ENCODE measurements at places on chromosomes 12 and 14.

DNA sequence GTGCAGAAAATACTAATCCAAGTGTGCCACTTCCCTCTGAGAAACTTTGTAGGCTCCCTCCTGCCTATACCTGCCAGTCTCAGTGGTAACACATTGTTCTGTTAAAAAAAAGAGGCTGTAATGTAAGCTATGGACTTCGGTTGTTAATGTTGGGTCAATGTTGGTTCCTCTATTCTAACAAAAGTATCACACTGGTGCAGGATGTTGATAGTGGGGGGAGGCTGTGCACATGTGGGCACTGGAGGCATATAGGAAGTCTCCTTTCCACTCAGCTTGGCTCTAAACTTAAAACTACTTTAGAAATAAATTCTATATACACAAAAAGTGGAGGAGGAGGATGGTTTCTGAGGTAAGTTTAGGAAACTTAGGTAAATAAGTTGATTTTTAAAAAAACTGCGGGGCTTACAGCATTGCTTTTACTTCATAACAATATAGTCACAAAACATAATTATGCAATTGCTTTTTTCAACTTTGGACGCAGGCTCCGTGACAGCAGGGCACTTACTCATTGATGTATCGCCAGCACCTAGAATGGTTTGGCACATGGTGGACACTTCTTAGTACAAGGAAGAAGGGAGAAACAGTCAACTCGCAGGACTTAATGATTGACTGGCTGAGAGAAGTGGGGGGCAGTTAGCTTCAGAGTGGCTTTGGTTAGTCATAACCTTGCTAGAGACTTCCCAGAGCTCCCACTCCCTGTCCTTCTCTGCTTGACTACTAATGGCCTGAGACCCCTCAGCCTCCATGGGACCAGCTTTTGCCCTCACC lies 7.9 kb upstream of the NYNRIN start:
- DNase-seq, result no peak

DNA sequence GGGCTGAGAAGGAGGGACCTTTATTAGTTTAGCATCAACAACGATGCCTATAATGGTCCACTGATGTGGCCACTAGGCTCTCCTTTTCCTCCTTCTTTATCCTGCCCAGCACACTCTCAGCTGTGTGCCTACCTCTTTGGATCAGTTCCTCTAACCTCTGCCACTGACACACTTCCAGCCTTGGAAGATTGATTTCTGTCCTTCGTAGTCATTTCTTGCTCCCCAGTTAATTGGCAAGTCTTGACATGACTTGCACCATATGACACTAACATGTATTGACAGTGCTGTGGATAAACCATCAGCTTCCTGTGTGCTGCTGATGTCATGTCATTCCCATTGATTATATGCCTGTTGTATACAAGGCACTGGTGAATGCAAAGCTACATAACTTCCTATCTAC lies 90.2 kb upstream of the PLEKHG7 start:
- DNase-seq, result no peak

DNA sequence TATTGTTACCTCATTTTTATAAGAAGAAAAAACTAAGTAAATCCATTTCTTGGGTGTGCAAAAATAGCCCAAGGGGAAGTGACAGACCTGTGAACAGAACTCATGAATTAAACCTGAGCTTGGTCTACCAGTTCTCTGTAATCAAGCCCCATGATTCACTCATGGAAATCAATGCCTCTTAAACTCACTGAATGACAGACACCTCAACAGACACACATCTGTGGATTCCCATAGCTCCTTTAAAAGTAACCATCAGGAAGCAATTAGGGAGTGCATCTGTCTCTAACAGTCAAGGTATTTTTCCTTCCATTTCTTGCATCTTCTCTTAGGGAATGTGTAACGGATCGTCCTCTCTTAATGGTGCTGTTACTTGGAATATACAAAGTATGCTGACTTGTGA lies 215.0 kb upstream of the EEA1 start:
- DNase-seq, result no peak

GRCh38 chr12:107571492-107571891 lies 114.1 kb upstream of the PWP1 start:
- no peak for DNase-seq

GRCh38 chr14:64201921-64202545 lies 92.1 kb downstream of the ESR2 start:
- no peak for DNase-seq

GRCh38 chr12:124368421-124369032 lies 73.6 kb downstream of the RFLNA start:
- no peak for DNase-seq

DNA sequence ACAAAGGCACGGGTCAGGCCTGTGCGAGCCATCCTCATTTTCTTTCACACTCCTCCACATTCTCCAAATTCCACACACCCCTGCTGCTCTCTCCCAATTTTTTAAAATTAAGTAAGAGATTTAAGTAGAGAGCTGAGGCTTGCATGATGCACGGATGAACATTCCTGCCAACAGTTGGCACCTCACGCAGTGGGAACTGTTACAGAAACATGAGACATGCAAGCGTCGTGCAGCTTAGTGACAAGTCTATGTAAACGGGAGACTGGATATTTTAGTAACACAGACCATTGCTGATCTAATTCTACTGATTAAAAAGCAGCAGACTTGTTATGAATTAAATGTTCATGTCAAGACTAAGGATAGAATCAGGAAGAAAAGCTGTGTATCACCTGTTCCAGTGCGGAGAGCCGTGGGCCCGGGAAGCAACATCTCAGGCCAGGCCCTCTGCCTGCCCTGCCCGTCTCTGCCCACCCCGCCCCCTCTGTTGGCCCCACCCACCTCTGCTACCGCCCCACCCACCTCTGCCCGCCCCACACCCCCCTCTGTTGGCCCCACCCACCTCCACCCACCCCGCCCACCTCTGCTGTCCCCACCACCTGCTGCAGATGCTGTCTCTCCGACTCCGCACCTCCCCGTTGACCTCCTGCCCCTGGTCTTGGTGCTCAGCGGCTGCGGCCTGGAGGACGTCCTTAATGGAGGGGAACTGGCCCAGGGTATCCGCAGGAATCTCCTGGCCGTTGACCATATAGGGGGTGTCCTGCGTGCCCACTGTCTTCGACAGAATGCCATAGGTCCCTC lies 21.2 kb downstream of the GOLGA3 start:
- DNase-seq, result no peak

- DNase-seq, result no peak
Measured at GRCh38 chr14:87067061-87067460, 925.9 kb downstream of the GALC start.

DNA sequence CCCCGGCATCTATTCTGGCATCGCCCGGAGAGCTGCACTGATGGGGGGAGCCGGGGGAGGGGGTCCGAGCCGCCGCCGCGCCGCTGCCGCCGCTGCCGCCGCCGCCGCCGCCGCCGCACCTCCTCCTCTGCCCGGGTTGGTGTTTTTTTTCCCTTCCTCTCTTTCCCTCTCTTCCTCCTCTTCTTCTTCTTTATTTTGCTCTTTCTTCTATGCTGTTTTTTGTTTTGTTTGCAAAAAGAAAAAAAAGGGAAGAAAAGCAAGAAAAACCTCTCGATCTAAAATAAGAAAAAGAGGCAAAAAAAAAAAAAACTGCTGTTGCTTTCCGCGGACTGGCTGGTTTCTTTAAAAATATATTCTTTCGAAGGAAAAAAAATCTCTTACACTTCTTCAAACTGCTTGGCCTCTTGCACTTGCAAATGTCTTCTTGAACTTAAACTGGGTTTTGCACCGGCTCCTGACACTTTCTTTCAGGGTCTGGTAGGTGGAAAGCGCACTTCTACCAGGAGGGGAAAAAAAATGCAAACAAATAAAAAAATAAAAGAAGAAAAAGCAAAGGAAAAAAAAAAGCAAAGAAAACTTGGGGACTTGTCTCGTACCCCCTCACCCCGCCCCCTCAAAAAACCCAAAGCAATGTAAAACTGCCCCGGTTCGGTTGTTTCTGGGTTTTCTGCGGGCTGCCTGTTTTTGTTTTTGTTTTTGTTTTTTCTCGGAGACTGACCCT lies 616 bp downstream of the BCL11B start:
- no peak for DNase-seq

DNA sequence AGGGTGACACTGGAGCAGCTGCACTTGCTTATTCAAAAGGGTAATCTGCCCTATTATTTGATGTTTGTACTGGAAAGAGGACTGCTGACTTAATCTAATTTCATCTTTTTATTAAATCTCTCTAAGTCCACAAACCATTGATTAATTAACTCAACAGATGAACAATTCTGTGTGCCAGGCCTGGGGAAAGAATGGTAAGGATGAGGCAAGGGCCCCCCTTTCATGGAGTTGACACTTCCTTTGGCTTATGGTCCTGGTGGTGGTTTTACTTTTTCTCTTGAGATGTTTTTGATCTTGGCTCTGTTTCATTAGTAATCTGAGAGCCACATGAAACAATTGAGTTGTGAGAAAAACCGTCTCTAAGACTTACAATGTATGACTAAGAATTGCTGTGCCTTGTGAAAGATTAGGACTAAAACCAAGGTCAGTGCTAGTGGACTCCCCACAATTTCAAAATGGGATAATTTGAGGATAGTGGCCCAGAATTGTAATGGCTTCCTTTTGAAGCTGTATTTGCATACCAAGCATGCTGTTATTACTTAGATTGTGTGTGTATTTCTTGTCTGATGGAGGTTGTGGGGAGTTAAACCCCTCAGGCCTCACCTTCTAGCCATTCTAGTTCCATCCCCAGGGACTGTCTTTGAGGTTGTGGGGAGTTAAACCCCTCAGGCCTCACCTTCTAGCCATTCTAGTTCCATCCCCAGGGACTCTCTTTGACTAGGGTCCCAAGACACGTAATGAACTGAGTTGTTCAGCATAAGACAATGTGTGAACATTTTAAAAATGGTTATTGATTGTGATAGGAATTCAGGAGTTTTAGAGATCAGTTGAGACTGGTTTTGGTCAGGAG lies 52.5 kb upstream of the EVL start:
- DNase-seq, result no peak

DNA sequence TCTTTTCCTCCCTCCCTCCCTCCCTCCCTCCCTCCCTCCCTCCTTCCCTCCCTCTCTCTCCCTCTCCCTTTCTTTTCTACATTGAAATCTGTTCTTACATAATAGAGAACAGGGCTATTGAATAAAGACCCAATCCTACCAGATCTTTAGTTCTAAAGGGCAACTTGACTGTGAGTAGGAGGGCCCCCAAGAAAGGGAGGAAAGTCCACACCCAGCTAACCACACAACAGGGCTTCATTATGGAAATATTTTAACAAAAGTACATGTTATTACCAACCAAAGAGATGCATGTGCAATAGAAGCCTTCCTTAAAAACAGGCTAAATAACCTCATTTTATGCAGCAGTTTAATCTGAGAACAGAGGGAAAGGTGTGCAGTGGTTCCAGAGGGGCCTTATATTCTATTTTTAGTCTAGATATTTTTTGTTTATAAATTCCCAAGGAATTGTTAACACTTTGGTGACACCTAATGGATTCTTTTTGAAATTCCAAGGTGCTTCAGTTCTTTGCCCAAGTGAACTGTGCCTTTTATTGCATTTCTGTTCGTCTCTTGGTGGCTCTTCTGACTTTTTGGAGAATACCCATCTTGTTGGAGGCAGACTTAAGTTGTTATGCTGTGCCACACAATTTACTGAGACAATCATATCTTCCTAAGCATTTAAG lies 63.0 kb downstream of the GNS start:
- peak; percentile 52 for DNase-seq

DNA sequence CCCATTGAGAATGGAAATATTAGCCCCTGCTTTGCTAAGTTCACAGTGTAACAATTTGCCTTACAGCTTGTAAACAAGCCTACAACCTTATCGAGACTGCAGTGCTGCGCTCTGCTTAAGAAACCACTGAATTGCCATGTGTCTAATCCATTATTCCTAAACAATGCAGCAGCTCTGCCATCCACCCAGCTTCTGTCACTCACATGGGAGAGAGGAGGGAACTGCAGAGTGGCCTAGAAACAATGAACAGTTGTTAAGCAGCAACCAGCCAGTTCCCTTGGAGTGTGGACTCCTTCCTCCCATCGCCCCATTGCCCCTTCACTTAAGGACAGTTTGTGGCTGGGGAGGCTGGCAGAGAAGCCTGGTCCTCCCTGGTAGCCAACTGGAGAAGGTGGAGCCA lies 42.9 kb downstream of the TESPA1 start:
- no peak for DNase-seq

GRCh38 chr14:45284802-45285201 lies 31.8 kb upstream of the MIS18BP1 start:
- no peak for DNase-seq

DNA sequence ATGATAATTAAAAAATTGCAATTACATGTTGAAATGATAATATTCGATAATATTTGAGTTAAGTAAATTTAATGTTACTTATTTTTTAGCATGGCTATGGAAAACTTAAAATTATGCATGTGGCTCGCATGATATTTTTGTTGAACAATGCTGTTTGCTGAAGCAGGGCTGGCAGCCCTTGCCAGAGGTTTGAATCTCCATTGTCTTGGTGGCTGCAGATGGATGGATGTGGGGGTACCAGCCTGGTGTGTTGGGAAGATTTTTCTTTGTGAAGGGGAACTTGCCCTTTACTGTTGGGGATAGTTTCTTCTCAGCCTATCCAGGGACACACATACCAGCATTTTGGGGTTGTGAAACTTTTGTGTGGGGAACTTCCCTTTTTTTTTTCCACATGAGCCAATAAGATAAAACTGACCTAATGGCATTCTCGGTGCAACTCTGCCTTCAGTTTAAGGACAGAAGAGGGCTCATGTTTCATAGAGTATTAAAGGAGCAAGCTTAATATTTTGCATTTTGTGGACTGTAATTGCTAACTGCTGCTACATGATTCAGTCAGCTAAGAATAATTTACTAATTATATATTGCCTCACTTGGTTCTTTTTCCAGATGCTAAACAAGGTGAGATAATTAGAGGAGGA lies 8.8 kb downstream of the RASSF3 start:
- no peak for DNase-seq

- no peak for DNase-seq
Measured at GRCh38 chr12:64177001-64177400, 45.1 kb downstream of the KICS2 start.

GRCh38 chr14:24441904-24442239 lies 704 bp downstream of the SDR39U1 start:
- peak; percentile 74 for DNase-seq

DNA sequence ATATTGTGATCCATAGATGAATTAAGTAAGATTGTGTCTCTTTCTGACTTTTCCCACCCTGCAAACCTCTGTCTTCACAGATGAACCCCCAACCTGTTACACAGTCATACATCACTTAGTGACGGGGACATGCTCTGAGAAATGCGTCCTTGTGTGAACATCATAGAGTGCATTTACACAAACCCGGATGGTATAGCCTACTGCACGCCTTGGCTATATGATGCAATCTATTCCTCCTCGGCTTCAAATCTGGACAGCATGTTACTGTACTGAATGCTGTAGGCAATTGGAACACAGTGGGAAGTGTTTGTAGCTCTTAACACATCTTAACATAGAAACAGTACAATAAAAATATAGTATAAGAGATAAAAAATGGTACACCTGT lies 7.4 kb upstream of the TESPA1 start:
- DNase-seq, result no peak

GRCh38 chr12:97404093-97404492 lies 58.5 kb upstream of the RMST start:
- DNase-seq, result no peak

DNA sequence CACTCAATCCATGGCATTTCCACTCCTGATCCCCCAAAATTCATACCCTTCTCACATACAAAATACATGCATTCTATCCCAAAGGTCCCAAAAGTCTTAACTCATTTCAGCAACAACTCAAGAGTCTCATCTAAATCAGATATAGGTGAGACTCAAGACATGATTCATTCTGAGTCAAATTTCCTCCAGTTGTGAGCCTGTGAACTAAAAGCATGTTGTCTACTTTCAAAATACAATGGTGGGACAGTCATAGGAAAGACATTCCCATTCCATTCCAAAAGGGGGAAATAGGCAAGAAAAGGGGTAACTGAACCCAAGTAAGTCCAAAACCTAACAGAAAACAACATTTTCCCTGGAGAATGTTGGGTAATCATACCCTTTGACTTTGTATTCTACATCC lies 103.3 kb downstream of the C12orf75 start:
- no peak for DNase-seq
